ENCODE measurements at places on chromosomes 12 and 14.

DNA sequence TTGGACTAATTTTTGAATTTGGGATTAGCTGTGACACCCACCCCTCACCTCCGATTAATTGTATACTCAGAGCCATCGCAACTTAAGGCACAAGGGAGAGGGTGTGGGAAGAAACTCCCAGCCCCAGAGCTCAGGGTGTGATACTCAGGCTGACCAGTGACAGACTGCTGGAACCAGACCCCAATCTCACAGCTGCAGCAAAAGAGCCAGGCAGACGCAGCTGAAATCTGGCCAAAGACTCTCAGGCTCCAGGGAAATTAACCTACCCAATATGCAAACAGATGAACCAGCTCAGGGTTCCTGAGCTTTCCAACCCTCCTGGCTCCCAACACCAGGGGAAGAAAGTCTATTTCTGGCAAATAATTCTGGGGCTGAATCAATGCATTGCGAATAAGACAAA is 30.5 kb downstream of the ANAPC7 start:
- DNase-seq, result no peak

DNA sequence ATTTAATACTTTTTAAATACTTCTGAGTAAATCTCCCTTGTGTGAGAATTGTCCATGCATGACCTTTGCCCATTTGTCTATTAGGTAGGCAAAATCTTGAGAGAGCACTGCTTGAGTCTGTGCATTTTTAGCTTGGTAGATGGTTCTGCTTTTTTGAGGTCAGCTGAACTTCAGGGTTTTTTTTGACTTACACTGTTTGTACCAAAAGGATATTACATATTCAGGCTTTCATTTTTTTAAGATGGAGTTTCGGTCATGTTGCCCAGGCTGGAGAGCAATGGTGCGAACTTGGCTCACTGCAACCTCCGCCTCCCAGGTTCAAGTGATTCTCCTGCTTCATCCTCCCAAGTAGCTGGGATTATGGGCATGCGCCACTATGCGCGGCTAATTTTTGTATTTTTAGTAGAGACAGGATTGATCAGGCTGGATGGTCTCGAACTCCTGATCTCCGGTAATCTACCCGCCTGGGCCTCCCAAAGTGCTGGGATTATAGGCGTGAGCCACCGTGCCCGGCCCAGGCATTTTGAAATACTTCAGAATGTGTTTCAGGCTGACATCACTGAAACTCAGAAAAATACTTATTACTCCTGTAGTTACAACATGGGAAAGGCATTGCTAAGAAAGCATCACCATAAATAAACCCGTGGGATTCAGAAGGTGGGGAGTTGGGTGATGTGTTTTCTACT is 11.1 kb downstream of the RASSF3 start:
- DNase-seq, result no peak

DNA sequence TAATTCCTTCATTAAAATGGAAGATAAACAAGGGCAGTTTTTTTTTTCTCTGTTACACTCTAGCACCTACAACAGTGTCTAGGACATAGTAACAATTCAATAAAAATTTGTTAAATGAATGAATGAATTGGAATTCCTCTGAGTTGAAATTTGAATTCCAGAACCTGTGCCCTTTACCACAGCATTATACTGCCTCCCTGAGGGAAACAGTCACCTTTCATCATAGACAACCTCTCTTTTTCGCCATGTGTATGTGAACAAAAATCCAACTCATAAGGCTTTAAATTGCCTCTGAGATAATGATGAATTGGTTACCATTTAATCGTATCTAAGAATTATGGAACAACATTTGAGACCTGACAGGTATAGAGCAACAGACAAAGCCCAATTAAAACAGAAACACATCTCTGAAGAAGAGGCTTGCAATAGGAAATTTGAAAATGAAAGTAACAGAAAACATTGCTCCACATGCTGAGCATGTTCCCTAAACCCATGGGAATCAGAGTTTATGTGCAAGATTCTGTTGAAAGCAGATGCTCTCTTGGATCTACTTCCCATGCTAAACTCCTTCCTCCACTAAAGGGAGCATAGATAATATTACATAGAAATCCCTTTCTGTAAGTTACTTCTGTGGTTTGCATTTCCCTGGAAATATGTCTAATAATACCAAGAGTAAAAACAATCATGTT is 657.8 kb downstream of the GALC start:
- no peak for DNase-seq

- no peak for DNase-seq
Observed at GRCh38 chr12:29320295-29321085, 60.5 kb downstream of the ERGIC2 start.

- DNase-seq, result no peak
Observed at GRCh38 chr12:14868916-14869506, 16.6 kb downstream of the MGP start.

GRCh38 chr12:59624732-59625460 is 29.1 kb downstream of the SLC16A7 start:
- no peak for DNase-seq

- DNase-seq, result no peak
Observed at GRCh38 chr14:68448252-68448902, 344.5 kb downstream of the ZFP36L1 start.

DNA sequence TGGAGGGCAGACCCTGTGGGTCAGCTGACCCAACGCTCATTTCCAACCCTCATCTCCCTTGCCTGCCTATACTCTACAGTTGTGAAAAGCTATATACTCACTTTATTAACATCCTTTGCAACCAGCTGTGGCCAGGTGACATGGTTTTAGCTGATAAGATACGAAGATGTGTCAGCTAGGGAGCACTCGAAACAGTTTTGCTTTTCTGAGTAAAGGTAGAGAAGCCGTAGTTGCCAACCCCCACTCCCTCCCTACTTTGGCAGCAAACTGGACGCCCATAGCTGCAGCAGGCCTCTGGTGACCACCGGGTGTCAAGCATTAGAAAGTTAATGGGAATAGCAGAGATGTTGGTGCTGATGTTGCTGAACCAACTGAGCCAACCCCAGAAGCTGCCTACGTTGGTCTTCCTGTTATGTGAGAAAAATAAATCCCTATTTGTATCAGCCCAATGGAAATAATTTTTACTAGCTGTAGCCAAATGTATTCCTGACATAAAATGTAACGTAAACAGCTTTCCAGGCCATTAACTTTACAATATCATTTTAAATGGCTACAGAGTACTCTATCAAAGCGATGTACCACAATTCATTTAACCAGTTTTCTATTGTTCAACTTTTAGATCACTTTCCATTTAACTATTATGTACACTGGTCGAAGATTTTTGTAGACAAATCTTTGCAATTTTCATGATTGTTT is 98.5 kb upstream of the TMCC3 start:
- DNase-seq, result no peak

DNA sequence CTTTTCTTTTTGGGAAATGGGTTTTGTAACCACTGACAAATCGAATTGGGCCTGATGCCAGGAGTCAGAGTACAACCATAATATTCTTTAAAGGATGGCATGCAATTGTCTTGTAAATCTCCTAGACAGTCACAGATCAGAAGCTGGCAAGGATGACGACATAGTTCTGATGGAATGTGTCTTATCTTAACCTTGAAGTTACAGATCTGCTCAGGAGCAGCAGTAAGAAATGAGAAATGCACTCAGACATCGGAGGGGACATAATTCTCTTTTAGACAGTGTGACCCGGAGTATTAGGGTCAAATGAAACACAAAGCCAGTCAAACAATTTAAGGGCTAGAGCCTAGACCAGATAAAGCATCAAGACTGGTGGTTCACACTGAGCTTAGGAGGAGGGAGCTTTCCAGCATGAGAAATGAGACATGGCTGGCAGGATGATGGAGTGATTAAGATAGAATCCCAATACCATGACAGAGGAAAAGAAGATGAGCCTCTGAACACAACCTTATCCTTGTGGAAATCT is 17.5 kb downstream of the CBX5 start:
- DNase-seq, result no peak

GRCh38 chr12:13179211-13180074 is 17.1 kb upstream of the EMP1 start:
- peak; percentile 83 for DNase-seq

DNA sequence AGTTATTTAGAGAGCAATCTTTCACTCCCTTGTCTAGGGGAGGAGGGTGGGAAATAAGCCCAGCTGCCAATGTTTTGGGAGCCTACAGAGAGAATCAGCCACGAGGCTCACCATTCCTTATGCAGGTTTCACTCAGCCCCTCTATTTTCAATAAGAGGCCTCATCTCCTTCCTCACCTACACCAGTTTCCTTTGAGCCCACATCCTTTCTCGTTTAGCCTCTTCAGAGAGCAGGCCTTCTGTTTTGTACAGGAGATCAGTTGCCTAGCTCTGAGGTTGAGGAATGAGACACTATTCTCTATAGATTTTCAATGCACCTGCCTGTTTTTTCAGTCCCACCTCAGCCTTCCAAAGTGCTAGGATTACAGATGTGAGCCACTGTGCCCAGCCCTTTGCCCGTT is 17.9 kb downstream of the SNAPC1 start:
- DNase-seq, result peak; percentile 27

GRCh38 chr12:116055895-116056607 is 221.4 kb downstream of the MED13L start:
- DNase-seq, result no peak

DNA sequence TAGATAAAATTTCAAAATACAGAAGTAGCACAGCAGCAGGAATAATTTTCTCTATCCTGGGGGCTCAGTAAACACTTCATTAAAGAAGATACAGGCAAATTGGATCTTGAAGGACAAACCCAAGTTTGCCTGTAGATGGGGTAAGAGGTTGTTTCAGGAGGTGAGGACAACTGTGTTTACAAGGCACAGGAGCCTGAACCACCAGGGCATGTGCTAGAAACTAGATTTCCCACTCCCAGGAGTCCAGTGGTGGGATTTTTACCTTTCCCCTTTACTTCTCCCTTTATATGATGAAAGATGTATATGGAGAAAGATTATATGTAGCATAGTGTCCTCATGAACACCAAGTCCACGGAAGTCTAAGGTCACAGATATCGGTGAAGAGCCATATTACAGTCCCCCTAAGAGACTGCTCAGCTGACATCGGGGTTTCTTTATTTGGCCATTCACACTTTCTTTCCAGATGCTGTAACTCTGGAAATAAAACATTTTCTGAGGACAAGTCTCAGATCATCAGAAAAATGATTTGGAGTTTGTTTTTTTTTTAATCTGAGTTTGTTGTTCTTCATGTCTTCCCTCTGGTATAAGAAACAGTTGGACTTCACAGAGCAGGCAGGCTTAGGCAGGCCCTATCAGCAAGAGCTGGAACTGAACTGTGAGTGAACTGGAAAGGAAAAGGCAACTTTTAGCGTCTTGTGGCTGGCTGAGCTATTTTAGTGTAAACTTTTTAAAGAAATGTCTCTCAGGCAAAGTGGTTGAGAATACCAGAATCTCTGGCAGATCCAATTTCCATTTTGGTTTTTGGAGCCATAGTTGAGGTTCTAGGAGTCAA is 8.0 kb upstream of the EVL start:
- DNase-seq, result no peak

DNA sequence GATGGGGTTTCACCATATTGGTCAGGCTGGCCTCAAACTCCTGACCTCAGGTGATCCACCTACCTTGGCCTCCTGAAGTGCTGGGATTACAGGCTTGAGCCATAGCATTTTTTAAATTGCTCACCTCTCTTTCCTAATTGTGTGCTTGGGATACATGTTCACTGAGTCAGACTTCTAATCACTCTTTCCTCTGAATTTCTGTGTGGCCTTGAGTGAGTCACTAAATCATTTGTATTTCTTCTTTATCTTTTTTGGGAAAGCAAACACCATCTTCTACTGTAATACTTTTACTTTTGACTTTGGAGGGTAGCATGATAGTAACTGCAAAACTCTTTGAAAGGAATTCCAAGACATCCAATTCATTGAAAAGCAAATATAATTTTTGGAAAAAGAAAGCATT is 60.8 kb downstream of the FLRT2 start:
- DNase-seq, result no peak

DNA sequence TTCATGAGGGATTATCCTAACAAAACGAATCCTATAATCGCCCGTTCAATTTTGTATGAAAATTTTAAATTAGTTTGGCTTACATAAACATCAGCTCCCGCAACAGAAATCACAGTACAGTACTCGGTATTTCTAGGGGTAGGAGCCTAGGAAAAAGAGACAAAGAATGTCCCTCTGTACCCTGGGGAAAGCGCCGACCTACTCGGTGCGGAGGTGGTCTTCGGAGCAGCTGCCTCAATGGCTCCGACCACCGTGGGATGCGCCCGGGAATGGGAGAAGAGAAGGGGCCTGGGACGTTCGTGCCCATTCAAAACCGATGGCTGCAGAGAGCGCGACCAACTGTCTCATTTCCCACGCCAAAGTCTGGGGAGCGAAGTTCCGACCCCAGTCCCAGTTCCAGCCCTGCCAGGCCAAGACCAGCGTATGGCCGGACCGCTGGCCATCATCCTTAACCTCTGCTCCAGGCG is 618 bp downstream of the GNPNAT1 start:
- no peak for DNase-seq

DNA sequence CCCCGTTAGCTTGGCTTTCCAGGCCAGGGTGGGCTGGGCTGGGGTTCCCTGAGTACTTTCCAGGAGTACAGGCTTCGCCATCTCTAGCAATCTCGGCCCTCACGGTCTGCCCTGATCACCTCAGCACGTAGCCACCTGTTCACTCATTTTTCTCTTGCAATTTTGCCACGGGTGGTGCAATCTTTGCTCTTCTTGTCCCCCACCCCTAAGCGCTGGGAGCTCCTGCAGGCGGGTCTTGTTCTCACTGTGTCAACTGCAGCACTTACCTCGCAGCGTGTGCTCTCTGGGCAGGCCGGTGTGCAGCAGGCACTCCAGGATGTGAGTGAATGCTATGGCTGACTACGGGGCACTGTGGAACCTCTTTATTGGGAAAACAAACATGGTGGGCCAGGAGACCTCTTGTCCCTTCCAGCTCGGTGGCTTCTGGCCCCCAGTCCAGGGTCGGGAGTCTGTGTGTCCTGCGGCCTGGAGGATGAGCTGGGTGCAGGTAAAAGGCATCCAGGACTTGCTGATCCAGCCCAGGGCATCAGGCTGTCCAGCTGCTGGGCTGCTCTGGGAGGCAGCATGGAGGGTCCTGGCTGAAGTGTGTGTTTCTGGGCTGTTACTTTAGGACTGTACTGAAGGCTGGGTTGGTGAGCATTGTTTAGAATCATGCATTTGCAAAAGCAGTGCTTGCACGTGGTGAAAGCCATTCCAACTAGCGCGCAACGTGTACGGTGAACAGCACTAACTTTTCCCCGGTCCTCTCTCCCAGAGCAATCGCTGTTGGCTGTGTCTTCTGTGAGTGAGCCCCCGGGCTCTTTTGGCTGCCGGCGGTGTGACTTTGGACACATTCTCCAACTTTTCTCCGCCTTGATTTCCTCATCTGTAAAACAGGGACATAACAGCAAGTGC is 1.5 kb upstream of the ULK1 start:
- no peak for DNase-seq

GRCh38 chr14:63713058-63713457 is 14.8 kb downstream of the SGPP1 start:
- peak; percentile 30 for DNase-seq

GRCh38 chr12:1916371-1917171 is 1.9 kb downstream of the CACNA2D4 start:
- no peak for DNase-seq

- DNase-seq, result peak; percentile 33
Observed at GRCh38 chr12:6555018-6555691, 687 bp downstream of the IFFO1 start.

Data from activated CD4-positive, alpha-beta memory T cell treated with anti-CD3 and anti-CD28 coated beads for 36 hours (primary cell).